ENCODE measurements at places on chromosomes 5 and 9.

DNA sequence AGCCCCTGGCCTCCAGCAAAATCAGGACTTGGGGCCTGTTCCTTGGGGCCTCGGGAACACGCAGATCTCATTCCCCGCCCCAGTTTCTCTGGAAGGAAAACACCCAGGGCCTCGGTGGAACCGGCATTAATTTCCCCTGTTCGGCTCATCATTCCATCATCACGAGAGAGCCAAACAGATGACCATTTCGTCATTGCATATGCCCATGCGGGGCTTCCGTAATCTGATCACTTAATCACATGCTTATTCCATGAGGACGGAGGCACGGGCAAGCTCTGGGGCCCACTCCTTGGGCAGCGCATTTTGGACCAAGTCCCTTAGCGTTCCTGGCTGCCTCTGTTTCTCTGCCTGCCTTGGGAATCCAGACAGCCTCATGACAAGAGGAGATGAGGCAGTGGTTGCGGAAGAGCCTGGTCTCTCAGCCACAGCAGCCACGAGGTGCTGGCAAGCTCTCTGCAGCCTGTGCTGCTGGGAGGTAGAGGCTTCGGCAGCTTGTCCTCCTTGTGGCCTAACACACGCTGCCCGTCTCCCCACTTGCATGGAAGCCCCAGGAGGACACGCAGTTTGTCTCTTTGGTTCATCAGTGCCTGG is 65.0 kb upstream of the IER5L start:
- DNase-seq, result no peak

DNA sequence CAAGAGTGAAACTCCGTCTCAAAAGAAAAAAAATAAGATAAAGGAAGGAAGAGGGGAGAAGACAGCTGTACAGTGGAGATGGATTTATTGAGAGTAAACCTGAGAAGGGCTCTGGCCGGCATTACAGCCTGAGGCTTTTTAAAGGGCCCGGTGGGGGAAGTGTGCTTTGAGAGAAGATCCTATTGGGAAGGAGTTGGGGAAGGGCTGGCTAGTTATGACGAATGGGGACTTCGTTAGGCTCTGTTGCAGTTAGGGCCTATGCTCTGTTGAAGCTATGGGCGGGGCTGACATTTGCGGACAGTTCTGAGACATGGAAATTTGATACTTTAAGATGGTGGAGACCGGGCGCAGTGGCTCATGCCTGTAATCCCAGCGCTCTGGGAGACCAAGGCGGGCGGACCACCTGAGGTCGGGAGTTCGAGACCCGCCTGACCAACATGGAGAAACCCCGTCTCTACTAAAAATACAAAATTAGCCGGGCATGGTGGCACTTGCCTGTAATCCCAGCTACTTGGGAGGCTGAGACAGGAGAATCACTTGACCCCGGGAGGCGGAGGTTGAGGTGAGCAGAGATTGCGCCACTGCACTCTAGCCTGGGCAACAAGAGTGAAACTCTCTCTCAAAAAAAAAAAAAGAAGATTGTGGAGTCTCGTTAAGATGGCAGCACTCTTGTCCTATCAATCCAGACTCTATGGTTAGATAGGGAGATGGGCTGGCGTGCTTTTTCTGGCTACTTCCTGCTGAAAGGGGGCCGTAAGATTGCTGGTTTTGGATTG is 33.2 kb downstream of the C9orf50 start:
- no peak for DNase-seq

DNA sequence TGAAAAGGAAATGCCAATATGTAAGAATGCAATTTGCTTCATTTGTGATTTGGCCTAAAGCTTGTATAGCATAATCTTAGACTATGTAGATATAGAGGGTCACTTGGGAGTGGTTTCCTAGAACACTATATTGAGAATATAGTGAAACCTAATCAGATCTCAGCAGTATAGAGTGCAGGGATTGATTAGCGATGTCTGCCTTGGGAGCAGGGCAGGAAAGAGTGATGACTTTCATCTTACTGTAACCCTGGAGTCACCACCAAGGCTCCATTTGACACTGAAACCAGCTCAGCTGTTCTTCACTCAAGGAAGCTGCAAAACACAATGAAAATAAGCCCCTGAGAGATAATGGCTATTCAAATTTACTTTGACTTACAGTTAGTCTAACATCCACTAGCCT is 26.2 kb upstream of the ARRDC3 start:
- DNase-seq, result no peak

DNA sequence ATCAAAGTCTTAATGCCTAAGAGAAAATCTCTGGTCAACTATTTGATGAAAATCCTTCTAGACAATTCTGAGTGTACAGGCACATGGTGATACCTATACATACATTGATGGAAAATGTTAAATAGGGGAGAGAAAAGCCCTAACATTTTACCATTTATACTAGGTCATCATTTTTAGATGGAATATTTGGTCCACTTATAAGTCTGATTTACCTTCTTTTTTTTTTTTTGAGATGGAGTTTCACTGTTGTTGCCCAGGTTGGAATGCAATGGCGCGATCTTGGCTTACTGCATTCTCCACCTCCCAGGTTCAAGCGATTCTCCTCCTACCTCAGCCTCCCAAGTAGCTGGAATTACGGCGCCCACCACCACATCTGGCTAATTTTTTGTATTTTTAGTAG is 81.7 kb downstream of the FCHO2 start:
- DNase-seq, result no peak

DNA sequence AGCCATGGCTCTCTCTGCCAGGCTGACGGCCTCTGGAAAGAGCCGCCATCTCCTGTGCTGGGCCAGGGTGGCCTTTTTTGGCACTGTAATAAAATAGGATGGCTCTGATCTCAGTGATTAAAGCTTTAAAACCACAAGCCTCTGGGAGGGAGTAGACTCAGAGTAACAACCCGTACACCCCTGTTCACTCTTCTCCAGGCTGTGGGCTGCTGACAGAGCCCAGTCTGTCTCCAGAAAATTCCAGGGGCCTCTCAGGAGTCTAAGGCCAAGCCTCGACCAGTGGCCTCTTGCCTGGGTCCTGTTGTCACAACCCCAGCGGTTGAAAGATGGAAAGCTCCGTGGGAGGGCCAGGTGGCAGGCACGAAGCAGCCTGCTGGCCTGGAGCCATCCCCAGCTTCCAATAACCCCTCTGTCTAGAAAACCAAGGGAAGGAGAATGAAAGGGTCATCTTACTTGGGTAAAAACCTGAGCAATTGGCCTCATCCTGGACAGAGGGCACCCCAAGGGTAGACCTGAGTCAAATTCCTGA is 286.7 kb upstream of the ZNF462 start:
- DNase-seq, result no peak

DNA sequence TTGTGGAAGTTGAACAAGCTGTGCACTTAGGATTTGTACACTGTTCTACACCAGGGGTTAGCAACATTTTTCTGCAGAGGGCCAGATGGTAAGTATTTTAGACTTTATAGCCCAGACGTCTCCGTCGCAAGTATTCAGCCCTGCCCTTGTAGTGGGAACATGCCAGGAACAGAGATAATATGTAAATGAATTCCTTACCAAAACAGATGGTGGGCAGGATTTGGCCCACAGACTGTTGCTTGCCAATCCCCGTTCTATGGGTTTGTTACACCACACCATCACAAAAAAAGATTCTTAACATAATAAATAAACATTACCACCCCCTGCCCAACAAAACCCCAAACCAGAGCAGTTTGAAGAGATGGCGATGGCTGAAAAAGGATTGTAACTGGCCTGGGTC is 74.3 kb downstream of the AMBP start:
- no peak for DNase-seq

GRCh38 chr5:2217219-2217618 is 334.5 kb upstream of the IRX4 start:
- no peak for DNase-seq

GRCh38 chr5:33523208-33523771 is 82.5 kb downstream of the TARS1 start:
- DNase-seq, result no peak

- no peak for DNase-seq
Observed at GRCh38 chr5:102845041-102845440, 89.9 kb downstream of the PAM start.

- no peak for DNase-seq
Observed at GRCh38 chr9:91807643-91808246, 142.3 kb downstream of the ROR2 start.

GRCh38 chr5:78006449-78006848 is 230.3 kb upstream of the TBCA start:
- DNase-seq, result no peak

Measured in activated T-helper 1 cell treated with anti-CD3 and anti-CD28 coated beads, Interleukin-2, amount 50 U/mL, for 16 hours (primary cell).